ENCODE measurements at places on chromosomes 5 and 9.

DNA sequence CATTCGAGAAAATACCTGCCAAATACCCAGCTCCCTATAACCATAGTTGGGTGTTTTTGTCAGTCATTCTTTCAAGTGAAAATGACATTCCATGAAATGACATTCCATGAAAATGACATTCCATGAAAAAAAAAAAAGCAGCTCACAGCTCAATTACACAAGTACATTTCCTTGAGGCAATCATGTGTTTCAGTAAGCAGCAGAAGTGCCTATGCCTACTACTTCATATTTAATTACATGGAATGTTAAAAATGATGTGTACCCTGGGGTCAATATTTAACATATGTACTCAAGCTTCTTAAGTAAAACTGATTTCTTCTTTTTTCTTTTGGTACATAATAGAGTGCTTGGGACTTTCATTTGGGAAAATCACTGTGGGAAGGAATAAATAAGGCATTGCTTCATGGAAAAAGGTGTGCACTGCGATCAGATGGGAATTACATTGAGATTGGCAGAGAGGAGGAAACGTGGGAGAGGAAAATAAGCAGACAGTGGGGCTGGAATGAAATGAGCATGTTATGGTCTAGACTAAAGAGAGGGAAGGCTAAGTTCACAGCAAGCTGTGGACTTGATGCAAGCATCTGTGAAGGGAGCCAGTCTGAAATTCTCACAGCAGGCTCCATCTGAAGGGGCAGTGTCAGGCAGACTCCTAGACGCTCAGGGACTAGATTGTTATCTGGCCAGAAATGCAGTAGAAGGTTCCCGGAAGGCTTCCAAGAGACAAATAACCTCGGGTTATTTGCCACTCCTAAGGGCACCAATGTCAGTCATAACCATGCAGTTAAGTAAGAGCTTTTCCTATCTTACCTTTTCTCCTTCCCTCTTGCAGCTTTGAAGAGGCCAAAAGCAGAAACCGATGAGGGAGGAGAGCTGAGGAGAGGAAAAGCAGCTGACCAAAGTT is 15.2 kb upstream of the SPATA9 start:
- DNase-seq: no peak

DNA sequence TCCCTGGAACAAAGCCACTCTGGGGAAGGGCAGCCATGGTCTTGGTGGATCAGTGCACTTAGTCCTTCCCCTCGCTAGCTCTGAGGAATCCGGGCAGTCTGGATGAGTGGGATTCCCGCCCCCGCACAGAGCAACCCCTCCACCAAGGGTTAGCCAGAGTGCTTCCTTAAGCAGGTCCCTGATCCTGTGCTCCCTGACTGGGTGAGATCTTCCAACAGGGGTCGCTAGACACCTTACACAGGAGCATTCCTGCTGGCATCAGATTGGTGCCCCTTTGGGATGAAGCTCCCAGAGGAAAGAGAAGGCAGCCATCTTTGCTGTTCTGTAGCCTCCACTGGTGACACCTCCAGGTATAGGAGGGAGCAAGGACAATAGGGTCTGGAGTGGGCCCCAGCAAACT is 228.8 kb downstream of the AP3B1 start:
- no peak for DNase-seq

DNA sequence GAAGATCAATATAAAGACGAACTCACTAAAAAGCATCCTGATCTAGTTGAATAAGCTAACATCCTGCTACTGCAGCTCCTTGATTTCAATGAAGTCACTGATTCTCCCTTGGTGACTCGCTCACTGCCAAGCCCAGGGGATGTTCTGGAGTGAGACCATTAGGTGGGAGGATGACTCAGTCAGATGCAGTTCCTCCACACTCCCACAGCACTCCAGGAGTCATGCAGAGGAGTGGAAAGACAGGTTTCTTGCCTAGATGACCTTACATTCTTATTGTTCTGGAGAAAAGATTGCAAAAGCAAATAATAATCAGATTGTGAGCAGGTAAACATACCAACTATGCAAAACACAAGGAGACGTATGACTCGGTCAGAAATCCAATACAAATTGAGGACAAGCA is 15.3 kb downstream of the GCNT4 start:
- no peak for DNase-seq

DNA sequence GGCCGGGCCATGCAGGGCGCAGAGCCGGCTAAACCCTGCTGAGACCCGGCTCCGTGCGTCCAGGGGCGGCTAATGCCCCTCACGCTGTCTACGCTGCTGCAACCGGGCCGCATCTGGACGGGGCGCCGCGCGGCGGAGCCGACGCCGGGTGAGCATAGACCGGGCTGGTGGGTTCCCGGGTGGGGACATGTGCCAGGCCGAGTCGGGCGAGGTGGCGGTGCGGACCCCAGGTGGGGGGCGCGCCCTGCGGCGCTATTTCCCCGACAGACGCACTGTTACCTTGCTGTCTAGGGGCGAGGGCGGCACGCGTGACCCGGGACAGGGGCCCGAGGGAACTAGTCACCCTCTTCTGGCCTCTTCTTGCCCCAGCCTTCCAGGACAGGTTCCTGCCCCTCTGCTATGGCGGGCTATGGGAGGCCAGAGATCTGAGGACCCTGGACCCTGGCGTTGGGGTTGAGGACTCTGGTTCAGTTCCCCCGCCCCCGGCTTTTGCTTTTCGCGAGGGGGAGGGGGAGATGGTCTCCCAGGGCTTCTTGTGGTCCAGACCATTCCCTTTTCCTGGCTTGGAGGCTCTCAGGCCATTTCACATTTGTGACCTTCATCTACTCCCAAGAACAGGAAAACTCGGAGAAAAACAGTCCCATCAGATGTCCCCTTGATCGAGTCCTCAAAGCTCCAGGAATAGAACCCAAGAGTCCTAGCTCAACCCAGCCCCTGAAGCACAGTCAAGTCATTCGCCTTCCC is 536 bp downstream of the SLC27A4 start:
- DNase-seq: no peak

GRCh38 chr9:1013021-1013420 is 36.6 kb downstream of the DMRT3 start:
- no peak for DNase-seq

DNA sequence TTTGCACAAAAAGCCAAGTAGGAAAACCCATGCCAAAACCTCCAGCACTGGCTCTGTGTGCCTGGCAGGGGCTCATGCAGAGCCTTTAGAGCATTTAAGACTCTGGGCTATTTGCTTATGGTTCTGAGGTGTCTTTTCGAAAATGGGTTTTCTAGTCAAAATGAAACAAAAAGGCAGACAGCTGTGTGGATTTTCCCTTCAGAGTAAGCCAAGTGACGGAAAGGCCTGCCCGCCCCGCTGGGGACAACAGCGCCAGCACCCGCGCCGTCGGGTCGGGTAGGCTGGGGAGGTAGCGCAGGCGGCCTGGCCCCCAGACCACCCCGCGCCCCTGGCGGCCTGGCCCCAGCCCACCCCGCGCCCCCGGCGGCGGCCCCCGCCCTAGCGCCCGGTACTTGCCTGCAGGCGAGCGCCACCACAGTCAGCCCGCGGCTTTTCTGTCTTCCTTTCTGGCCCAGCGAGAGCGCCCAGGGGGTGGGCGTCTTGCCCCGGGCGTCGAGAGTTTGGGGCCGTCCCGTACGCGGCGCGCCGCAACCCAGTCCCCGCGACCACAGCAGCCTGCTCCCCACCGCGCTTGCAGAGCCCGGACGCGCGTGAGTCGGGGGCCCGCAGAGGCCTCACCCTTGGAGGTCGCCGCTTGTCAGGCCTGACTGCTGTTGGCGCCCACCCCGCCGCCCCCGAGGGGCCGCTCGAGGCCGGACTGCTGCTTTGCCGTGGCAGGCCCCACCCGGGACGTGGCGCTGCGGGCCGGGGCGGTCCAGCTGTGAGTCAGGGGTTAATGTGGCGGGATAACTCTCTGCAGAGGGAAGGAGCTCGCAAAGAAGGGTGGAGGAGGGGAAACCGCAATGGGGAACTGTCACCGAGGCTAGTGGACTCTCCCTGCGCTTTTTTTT is at the start of gene TICAM2:
Gene TICAM2 (minus strand): TSS at position 779 of the 890 bp plus-strand sequence. CDS start 21,223 bp downstream, outside the sequence.
- DNase-seq: peak; percentile 3

GRCh38 chr5:145551714-145552113 is 283.4 kb downstream of the PRELID2 start:
- no peak for DNase-seq

DNA sequence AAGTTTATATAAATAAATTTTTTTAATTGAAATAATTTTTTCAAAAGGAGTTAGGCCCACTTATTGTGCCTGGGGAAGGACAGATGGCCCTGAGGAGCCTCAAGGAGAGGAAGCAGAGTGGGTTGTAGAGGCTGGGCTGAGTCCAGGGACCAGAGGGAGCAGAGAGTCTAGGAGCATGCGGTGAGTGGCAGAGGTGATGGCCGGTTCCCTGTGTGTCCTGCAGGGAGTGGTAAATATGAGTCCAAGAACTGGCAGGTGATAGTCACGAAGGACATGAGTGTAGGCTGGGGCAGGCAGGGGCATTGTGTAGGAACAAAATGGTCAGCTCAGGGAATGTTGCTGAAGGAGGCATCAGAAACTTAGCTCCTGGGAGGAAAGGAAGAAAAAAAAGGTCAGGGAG is 8.3 kb upstream of the BTNL9 start:
- no peak for DNase-seq

DNA sequence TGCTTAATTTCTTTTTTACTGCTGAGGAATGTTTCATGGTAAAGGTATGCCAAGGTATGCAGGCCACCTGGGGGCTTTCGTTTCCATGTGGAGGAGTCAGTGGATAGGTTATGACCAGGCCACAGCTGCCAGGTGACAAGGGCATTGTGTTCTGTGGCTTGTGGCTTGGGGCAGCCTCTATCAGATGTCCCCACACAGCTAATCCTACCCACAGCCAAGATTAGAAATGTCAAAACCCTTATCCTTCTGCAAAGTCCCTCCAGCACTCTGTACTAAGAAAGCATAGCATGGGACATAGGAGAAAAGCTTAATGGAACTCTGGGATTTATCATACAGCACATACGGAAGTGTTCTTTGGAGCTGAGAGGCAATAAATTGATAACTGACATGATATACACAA is 171.2 kb upstream of the S1PR3 start:
- no peak for DNase-seq

GRCh38 chr5:38994324-38994927 is 79.8 kb downstream of the RICTOR start:
- no peak for DNase-seq

- no peak for DNase-seq
These were observed 13.8 kb downstream of the TMEM8B start for GRCh38 chr9:35842795-35843194.

DNA sequence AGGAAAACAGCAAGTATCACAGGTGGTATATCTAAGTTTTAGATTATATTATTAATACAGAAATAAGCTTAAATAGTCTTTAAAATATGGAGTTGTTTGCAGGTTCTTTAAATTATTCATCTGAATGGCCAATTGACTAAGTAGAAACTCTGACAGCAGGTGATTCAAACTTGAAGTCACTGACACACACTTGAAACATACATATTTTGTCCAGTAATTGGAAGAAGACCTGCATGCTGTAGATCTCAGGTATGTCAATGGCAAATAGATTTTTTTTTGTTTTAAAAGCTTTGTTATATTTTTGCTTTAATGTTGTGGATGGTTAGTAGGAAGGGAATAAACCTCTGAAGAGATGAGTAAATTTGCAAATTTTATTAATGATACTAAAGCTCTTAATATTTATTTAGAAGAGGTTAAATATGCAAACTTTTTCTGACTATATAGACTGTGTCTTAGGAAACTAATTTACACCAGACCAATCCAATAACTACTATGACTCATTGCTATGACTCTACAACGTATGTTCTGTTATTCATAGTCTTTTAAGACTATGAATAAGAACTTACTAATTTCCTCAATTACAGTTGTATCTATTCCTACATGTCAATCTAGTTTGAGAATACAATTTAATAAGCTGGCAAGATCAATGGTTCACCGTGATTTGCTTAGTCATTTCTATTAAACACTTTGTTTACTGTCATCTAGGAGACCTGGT is 53.9 kb upstream of the RORB start:
- no peak for DNase-seq

DNA sequence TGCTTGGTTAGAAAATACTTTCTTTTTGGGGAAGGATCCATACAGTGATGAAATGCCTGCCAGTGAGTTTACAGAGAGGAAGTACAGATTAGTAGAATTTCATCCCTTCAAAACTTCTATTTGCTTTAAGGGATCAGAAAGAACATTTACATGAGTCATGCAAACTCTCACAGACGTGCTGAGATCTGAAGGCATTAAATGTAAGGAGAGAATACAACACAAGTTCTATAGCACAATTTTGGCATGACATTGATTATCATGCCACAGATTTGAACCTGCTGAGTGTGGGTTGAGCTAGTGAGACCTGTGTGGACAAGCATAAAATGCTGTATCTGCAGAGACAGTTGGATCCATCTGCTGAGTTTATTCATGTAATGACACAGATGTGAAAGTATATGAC is 613.6 kb upstream of the SEMA6A start:
- no peak for DNase-seq

DNA sequence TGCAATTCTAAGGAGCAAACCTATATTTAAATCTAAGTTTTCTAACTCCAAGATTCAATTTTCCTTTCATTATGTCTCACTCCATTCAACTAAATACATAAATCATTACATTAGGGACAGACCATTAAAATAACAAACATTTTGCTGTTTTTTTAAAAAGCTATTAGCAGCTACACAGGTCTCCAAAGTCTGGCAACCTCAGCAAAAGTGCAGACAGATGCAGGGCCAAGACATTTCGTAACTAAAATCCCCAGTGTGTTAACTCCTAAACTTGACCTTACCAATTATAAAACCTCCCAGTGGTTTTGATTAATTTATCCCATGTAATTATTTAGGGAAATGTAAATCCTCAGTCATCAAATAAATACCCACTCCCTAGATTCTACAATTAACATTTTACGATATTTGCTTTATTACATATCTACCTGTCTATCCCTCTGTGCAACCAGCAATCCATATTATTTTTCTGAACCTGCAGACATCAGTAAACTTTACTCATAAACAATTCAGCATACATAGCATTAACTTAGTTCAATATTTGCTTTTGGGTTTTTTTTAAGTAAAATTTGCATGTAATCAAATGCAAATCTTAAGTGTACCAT is 64.7 kb downstream of the RGS7BP start:
- no peak for DNase-seq

GRCh38 chr5:168879929-168880328 is 300.8 kb upstream of the PANK3 start:
- no peak for DNase-seq

DNA sequence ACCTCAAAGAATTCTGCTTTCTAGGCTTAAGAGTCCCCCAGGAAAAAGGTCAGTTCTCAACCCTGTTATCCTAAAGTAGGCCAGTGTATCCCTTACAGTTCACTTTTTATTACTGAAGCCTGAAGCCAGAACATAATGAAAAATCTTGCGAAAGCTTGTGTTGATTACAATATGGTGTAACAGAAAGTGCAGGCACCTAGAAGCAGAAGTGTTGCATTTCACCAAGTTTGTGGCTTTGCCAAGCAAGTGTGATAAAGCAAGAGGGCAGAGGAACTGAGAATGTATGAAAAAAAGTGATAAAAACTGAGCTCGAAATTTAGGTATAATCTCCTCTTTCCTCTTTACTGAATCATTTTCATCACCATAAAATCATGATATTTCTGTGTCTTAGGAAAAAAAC is 26.2 kb downstream of the AGTPBP1 start:
- no peak for DNase-seq

- DNase-seq: no peak
These were observed 25.2 kb upstream of the ASPN start for GRCh38 chr9:92507496-92507895.

- DNase-seq: no peak
These were observed 16.0 kb upstream of the COL15A1 start for GRCh38 chr9:98927724-98928123.

GRCh38 chr9:107982001-107982400 is 492.4 kb upstream of the KLF4 start:
- no peak for DNase-seq

GRCh38 chr5:61737964-61738340 is 405.9 kb downstream of the ZSWIM6 start:
- DNase-seq: no peak

Measured in stimulated activated CD8-positive, alpha-beta memory T cell treated with anti-CD3 and anti-CD28 coated beads, Interleukin-4, amount 100 ng/mL, for 4 hours (primary cell).